T-helper 17 cell (primary cell): ENCODE measurements at places on chromosomes 7 and 10.

- DNase-seq, result no peak
Measured at GRCh38 chr7:103387242-103387641, 39.8 kb downstream of the PSMC2 start.

GRCh38 chr10:69123306-69123746 is 652 bp upstream of the VPS26A start:
- DNase-seq, result peak; percentile 16

- no peak for DNase-seq
Measured at GRCh38 chr7:138243430-138243829, 167.2 kb downstream of the AKR1D1 start.

DNA sequence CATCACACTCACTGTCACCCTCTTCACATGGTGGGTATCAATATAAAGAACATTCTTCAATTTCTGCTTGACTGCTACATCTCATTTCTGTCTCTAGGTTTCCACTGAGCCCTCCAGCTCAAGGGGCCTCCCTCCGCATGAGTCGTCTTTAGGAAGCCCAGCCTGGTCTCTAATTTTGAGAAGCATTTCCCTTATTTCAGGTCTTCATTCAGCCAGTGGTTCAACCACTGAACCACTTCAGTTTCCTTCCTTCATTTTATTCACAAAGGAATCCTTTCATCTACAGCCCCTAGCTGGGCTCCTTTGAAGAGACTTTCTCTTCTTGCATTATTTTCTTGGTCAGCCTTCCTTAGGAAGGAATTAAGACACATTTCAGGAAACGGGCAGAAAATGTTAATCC is 257.4 kb downstream of the KCNMA1 start:
- no peak for DNase-seq

- DNase-seq, result no peak
Measured at GRCh38 chr7:130803127-130803526, 69.1 kb upstream of the KLF14 start.

DNA sequence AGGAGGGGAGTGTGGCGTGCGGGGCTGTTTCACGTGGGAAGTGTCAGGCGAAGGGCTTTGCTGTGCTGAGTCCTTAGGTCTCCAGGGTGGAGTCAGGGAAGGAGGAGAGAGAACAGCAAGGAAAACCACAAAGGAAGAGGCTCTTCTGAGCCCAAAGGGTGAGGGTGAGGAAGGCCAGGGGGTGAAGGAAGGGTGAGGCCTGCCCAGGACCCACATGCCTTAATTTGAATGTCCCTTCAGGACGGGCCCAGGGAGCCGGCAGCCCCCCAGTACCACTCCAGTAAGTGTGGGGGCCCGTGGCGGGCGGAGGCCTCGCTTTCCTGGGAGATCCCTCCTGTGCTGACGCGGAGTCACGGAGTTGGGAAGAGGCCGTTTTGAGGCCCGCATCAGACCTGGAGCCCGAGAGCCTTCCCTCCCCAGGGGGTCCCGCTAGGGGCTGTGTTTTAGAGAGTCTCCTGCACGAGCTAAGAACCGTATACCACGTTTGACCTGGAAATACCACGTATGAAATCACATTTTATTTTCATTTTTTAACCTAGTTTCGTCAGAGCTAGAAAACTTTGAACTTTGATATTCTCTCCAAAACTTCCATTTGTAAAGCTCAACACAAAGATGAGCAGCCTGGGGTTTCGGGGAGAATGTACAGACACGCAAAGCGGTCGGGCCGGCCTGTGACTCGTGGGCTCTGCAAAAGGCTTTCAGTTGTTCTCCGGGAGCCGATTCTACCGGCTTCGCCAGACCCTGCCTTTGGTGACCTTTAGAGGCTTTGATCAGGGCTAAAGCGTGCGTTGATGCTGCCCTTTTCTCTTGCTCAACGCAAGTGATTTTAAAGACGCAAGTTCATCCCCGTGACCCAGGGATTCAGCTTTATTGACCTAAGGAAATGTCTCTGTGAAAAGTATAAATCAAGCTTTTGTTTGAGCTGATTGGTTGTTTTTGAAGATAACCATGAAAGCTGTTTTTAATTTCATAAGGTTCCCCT is 23.6 kb upstream of the TTYH3 start:
- DNase-seq, result no peak

DNA sequence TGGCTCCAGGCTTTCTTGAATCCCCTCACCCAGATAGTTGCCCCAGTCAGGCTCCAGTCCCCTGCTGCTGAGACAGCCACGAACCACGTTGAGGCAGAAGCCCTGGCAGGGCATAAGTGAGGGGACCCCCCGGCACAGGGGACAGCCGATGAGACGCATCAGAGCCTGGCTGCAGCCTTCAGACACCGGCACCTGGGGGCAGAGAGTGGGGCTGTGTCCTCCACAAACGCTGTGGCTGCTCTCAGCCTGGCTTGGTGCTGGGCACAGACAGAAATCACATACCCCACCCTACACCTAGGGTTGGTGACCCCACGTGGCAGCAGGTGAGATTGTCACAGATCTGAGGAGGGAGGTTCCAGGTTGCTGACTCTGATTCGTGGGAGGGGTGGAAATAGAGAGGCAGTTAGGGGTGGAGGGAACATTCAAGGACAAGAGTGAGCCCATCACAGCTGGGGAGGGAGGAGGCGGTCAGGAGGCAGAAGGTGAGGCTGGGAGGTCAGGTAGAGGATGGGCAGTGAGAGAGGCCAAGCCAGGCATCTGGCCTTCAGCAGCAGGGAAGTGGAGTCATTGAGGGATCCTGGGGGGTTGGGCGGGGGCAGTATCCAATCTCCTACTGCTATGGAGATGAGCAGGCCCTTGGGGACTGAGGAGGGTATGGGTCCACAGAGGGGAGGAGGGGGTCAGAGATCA is 3.2 kb downstream of the GPC2 start:
- DNase-seq, result no peak

GRCh38 chr10:59771162-59771807 is 18.0 kb upstream of the MRLN start:
- DNase-seq, result no peak

- no peak for DNase-seq
Measured at GRCh38 chr10:98611436-98611835, 164.7 kb upstream of the HPS1 start.

GRCh38 chr10:94129393-94130130 is 135.8 kb downstream of the PLCE1 start:
- DNase-seq, result no peak

DNA sequence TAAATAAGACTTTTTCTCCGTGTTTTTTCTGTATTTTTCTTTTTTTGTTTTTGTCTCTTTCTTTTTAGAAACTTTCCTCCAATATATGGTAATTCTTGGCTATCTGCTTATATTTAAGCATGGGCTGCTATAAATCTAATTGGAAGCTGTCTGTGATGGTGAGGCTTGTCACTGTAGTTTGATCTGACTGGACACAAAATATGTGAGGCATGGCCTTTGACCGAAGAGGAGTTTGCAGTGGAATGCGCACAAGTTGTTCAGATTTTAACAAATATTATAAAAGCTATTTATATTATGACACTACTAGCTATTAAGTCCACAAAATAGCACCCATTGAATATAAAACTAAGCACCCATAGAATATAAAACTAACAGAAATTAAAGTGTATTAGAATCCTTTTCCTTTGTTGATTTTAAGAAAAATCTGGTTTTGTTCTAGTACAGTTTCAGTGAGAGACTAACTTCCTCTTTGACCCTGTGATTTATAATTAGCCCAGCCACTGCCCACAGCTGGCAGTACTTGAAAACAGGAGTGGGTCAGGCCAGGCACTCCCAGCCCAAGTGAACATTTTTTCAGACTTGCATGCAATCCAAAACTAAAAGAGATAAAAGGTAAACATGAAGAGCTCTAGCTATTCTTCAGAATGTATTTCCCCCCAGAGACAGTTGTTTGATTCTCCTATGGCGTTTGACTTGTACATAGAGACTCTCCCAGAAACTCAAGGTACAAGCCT is 69.9 kb upstream of the FGL2 start:
- no peak for DNase-seq

DNA sequence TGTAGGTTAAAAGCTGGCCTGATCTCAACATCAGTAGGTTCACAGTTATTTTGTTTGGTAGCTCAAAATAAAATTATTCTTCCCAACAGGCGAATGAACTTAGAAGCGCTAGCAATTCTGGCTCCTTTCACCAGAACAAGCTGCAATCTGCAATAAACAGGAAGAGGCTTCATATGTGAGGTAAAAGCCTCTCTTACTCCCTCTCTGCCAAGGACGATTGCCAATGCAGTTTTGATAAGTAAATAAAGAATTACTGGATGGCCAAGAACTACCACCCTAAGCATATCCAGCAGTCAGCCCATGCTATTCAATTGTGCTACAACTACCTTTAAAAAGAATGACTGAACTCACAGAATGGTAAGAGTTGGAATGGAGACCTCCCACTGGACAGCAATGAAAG is 150.0 kb upstream of the LAMB4 start:
- DNase-seq, result no peak

GRCh38 chr7:144006029-144006691 is 6.0 kb downstream of the OR6B1 start:
- no peak for DNase-seq

DNA sequence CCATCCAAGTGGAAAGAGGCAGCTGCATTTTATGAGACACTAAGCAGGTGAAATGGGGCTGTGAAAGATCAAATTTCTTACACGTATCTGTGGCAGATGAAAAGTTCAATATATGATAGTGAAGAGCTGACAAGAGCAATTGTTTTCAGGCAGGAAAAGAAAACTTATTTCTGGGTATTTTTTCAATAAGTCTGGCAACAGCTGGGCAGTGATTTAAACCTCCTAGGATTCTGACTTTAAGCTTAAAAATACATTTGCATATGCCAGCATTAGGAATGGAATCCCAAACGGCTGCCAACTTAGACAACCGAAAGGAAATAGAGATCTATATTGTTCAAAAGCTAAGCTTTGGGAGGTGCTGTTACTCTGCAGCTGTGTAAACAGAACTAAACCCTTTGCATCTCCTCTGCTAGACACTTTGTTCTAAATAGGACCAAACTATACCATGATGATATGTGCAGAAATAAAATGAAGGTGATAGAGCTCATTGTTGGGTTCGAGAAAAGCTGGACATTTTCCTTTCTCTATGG is 26.1 kb downstream of the DYNC1I1 start:
- no peak for DNase-seq

GRCh38 chr7:22584179-22584578 is 84.2 kb upstream of the STEAP1B start:
- no peak for DNase-seq

GRCh38 chr10:19505320-19506312 is 310.6 kb upstream of the PLXDC2 start:
- no peak for DNase-seq

DNA sequence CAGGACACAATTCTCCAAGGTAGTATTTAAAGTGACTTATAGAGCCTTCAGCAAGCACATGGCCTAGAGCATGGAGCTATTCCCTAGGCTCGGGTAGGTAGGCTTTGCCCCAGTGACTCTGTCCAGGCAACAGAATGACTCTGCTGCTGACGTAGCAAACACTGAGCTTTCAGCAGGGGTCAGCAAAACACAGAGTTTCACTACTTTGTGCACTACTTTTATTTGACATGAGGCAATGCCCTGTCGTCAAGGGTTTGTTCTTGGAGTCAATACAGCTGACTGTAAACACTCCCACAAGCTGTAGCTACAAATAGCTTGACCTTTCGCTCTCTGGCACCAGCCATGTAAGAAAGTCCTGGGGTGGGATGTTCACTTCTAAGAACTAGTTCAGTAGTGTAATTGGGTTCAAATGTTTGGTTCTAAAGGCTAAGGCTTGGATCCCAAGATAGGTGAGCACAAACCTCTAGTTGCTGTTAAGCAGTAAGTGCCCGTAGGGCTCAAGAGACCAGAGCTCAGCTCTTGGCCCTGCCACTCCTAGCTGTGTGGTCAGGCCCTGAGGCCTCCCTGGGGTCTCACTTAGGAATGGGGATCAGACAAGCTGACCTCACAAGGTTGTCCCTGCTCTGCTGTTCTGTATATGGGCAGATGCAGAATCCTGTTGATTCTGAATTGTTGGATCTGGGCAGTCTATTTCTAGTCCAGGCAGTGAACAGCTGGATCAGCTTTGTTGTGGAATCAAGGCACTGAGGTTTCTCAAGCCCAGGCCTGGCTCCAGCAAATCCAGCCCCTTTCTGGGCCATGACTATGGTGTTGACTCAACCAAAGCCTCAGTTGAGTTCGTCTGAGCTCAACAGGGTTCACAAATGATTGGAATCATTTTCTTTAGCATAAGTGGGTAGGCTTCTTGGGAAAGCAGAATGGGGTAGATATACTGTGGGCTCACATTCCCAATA is 10.7 kb downstream of the NODAL start:
- no peak for DNase-seq

- no peak for DNase-seq
Measured at GRCh38 chr7:83439026-83439425, 209.9 kb downstream of the SEMA3E start.

DNA sequence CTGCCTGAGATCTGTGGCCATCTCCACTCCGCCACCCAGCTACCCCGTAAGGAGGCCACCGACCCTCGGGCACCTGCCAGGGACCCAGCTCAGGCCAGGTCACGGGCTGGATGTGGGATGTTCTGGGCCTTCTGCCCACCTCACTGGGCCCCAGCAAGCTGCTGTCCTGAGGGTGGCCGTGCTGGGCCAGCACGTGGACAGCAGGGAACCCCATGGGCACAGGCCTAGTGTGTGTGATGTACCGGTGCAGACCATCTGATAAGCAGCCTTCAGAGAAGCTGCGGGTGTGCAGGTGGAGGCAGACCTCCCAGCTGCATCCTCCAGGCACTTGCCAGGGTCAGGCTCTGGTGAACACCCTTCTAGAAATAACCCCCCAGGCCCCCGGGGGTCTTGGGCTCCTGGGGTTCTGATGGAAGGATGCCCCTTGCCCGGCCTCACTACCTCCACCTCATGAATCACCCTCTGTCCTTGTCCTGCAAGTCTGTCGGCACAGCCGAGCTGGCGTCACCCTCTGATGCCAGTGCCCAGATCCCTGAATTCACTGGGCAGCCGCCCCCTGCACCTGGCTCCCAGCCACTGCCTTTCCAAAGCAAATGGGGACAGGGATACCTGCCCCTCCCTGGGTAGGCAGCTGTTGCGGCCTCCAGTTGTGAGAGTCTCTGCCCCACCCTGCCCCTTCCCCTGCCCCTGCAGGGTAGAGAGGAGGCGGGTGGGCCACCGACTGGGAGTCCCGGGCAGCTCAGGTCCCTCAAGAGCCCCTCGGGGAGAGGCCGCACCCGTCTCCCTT is 139.8 kb downstream of the FAM53B start:
- no peak for DNase-seq

- no peak for DNase-seq
Measured at GRCh38 chr10:93954299-93954698, 39.4 kb upstream of the PLCE1 start.

DNA sequence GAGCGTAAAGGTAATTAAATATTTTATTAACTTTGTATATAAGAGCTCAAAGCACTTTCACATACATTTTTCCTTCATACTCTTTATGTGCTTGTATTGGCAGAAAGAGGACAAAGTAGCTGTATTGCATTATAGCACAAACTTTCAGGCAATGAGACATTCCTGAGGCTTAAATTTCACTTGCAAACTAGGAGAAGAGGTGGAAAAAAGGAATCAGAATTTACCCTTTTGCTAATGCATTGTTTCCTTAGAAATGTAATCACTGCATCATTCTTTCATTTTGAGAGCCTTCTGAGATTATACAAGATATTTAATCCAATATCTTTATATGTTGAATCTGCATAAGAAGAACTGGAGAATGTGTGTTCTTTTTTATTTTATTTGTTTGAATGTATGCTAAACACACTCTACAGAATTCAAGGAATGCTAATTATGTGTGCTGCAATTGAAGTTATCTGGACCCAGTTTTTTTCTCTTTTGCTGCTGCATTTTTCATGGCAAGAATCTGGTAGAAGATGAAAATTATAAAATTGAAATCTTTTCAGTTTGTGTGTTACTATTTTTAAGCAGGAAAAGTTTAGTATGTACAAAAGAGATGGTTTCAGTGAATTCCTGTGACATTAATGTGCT is 185.1 kb downstream of the NXPH1 start:
- no peak for DNase-seq

- DNase-seq, result no peak
Measured at GRCh38 chr7:153354071-153354470, 594.5 kb downstream of the ACTR3B start.
